ENCODE measurements at places on chromosomes 13 and 19.
A peak's percentile ranks its signal among the peaks of the same experiment; 100 is the strongest.

GRCh38 chr19:35262101-35262761, 6.5 kb upstream of the USF2 start:
- no peak for DNase-seq

GRCh38 chr13:46202966-46203365, 8.8 kb upstream of the LRRC63 start:
- no peak for DNase-seq

DNA sequence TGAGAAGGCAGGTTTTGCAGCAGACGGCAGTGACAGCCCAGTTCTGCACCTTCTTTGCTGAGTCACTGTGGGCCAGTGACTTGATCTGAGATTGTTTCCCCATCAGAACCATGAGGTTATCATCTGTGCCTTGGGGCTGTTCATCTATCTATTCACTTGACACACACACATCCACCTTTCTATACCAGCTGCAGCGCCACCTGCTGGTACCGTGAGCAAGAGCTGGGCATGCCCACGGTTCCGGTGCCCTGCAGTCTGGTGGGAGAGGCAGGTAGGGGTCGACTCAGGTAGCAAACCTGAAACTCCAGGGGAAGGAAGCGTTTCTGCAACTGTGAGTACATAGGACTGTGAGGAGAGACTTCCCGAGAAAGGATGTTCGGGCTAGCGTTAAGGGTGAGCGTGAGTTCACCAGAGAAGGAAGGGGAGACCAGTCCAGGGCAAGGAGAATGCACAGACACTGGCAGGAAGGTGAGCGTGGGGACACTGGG, 7.5 kb upstream of the LIN7B start:
- peak; percentile 34 for DNase-seq

DNA sequence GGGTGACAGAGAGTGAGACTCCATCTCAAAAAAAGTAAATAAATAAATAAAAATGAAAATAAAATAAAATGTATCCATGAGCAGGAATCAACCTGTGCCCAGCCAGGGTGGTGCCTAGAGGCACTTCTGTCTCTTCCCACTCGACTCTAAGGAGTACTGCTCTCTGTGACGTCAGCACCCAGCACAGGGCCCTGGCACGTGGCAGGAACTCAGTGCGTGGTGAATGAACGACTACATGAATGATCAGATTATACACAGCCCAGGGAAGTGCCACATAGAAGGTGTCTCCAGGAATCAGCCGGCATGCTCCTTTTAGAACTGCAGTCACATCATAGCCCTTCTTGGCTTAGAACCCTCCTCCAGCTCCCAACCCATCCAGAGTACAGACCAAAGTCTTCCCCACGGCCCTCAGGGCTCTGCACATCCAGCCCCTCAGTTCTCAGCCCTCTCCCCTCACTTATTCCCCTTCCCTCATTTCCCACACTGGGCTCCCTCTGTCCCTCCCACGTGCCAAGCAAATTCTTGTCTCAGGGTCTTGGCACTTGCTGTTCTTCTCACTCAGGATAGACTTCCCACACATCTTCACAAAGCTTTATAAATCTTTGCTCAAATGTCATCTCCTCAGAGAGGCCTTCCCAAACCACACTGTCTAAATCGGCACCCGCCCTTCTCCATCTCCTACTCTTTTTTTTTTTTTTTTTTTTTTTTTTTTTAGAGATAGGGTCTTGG, 4.2 kb downstream of the CLIP3 start:
- DNase-seq: no peak

GRCh38 chr13:78100486-78100885, 181.9 kb upstream of the EDNRB start:
- DNase-seq: no peak

DNA sequence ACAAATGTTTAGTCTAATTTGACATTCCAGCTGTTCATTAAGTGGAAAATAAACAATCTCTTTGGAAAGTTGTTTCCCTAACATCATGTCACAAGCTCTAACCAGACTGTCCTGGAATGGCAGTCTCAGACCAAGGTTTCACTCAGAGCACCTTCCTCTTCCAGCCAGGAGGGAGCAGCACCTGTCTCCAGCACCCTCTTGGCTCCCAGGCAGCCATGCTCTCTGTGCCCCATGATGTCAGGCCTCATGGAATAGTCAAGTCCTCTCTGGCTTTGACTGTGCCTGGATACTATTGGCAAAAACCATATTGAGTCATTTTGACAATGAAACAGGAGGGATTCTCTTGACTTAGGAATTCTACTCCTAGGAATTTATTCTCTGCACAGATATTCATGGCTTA, 171.4 kb downstream of the OXGR1 start:
- DNase-seq: no peak

GRCh38 chr19:56594783-56595547, at the start of gene ZNF71:
Gene ZNF71, plus strand, starts transcription at chr19:56595302. Its CDS starts 6,257 bp downstream, at chr19:56601559.
- peak; percentile 63 for DNase-seq

- DNase-seq: no peak
Observed at GRCh38 chr13:111947026-111947810, 119.7 kb upstream of the SOX1 start.

- no peak for DNase-seq
Observed at GRCh38 chr19:13037161-13037560, 41.9 kb downstream of the NFIX start.

DNA sequence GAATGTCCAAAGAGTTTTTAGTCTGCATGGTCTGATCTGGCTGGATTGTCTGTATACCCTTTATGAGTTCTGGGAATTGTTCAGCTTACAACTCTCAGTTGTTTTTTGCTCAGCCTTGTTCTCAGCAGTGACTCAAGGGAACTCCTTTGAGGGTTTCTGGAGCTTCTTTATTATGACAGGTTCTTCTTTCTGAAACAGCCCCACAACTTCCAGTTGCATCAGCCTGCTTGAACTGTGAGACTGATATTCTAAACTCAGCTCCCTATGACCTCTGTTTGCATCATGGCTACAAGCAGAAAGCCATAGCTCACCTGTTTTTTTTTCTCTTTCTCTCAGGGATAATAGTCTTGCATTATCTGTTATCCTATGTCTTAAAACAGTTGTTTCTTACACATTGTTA, 85.0 kb downstream of the TDRD3 start:
- DNase-seq: no peak

DNA sequence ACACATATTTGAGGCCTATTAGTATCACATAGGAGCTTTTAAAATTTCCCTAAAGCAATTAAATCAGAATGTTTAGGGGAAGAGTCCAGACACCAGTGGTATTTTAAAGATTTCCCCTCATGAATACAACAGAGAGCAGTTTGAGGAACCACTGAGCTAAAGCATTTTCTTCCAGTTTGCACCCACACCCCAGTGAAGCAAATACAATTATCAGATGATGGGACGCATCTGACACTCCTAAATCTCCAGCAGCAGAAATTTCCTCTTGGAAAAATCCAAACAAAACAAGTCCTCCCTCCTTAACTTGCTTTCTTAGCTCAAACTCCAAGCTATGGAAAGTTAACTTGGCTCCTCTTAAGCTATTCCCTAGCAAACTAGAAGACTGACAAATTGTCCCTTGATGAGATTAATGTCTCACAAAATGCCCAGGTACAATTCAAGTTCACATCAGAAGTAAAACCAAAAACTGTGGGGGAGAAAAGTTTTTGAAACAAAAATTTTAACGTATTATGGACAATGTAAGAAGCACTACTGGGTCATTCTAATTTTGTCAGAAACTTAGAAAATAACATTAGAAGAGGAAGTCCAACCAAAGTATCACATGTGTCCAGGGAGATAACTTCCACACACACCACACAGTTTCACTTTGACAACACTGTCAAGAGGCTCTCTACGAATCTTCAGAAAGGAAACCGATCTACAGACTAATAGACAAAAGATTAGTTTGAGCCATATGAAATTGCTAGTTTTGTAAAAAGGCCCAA, 74.1 kb downstream of the ABCC4 start:
- DNase-seq: no peak

DNA sequence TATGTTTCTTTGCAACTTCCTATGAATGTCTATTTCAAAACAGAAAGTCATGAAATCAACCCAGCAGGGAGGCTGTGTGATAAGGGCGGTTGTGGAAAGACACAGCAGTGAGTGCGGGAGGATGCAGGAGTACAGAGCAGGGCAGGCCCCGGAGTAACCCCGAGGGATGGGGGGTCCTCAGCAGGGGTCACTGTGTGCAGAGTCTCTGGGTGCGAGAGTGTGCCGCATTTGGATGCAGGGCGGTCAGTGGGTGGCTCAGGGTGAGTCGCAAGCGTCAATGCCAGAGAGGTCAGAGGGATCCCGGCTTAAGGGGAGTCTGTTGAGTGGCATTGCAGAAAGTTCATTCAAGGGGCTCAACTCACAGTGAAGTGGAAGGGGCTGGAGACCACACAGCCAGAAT, 147.8 kb downstream of the STK24 start:
- no peak for DNase-seq

DNA sequence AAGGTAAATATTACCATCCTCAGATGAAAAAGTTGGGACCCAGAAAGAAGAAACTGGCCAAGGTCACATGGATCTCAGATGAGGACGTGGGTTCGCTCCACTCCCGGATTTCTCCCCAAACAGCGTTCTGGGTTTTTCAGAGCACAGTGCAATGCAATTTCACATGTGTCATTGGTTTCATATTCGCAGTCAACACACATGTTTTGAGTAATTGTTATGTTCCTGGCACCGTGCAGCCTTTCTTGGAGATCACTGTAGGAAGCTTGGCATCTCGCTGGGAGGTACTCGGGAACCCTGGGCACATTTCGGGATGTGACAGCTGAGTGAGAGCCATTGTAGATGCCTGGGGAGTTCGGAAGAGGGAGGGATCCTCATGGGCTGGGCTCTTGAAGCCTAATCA, 26.2 kb upstream of the CEBPG start:
- no peak for DNase-seq

DNA sequence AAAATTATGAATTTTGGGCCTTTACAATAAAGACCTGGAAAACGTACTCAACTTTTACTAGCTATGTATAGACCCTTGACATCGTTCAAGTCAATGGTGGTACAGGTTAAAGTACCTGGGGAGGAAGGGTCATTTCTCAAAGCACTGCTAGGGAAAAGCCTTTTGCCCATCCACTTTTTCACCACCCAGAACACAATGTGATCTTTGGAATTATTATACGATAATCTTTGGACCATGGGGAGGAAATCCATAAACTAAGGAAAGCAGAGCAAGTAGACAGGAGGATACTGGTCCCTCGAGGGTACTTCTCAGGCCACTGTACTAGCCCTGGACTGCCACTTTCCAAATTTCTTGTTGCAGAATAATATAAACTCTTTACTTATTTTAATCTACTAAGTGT, 39.5 kb downstream of the UBL3 start:
- no peak for DNase-seq

DNA sequence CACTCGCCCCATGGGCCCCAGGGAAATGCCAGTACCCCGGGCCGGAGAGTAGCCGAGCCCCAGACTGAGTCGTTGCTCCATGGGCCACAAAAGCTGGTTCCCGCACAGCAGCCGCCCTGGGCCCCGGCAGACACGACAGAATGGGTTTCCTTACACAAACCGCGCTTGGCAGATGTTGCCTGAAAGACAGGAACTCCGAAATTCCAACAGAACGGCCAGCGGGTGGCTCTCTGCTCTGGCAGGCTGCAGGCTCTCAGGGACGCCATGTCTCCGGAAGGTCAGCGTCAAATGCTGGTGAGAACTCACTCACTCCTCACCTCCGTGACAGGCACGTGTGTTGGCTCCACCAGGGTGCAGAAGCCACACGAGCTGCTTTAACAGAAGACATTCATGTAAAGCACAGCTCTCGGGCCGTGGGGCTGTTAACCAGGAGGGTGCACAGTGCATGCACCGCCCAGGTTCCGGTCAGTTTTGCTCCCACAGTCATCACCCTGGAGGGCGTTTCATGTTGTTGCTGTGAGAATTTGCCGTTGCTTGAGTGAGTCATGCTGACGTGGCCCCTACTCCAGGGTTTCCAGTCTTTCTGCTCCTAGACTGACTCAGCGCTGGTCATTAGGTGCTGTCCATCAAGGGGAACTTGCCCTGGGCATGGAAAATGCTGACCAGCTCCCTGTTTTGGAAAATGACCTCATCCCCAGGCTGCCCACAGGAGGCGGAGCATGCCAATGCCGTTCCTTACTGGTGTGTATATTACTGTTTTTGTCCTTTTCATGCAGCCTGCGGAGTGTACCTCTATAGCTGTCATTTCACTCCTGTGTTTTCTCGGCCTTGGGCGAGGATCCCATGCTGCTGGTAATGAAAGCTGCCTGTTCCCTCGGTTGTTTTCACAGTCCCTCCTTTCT, 44.8 kb downstream of the ANKRD10 start:
- no peak for DNase-seq

DNA sequence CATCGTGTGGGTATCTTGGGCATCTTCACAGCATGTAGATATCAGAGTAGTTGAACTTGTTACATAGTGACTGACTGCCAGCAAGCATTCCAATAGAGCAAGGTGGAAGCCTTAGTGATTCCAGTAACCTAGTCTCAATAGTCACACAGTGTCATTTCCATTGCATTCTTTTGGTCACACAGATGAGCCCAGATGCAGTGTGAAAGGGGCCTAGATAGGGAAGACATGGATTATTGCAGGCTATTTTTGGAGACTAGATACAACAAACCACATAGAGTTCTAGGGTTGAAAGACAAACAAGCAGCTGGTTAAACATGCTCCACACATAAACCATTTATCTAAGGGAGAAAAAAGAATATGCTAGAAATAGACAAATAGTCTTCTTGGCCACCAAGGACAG, 553.5 kb downstream of the DCT start:
- DNase-seq: no peak

DNA sequence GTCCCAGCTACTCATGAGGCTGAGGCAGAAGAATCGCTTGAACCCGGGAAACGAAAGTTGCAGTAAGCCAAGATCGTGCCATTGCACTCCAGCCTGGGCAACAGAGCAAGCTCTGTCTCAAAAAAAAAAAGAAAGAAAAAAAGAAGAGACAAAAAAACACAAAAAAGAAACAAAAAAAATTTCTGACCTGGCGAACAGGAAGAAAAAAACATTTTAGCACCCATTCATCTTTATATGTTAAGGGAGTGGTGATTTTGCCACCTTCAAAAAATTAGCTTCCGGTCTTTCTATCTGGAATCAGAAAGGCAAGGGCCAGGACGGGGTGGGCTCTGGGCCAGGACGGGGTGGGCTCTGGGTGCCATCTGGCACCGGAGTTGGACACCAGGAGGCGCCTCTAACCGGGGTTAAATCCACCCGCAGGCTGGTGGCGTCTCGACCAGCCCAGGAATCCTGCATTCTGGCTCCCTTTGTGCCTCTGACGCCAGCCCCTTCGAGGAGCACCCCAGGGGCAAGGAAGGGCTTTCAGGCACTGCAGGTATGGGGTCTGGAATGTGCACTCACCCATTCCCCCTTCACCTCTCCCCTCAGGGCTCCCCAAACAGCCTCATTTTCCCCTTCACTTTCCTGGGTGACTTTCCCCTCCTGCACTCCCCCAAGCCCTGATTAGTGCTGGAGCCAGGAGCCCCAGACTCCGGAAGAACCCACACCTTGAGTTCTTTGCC, 10.4 kb upstream of the ZSWIM4 start:
- DNase-seq: peak; percentile 44

DNA sequence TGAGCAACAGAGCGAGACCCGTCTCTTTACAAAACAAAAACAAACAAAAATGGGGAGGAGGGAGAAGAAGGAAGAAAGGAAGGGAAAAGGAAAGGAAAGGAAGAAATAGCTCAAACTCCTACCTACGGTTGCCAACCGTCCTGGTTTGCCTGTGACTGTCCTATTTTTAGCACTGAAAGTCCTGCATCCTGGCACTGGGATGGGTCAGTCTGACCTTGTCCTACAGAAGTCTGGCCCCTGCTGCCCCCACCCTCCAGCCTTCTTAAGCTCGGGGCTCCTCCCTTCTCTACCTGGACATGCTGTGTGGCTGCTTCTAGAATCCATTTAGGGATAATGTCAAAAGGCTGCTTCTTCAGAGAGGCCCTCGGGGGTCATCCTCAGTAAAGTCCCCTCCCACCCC, 1.2 kb upstream of the STXBP2 start:
- no peak for DNase-seq

- no peak for DNase-seq
Observed at GRCh38 chr19:29781386-29782259, 30.2 kb upstream of the CCNE1 start.

Data from stimulated activated CD4-positive, alpha-beta T cell treated with anti-CD3 and anti-CD28 coated beads, Interleukin-1b, Interleukin-23, amount 100 ng/mL, for 1 hour (primary cell).